ENCODE measurements at places on chromosomes 2 and 18.

DNA sequence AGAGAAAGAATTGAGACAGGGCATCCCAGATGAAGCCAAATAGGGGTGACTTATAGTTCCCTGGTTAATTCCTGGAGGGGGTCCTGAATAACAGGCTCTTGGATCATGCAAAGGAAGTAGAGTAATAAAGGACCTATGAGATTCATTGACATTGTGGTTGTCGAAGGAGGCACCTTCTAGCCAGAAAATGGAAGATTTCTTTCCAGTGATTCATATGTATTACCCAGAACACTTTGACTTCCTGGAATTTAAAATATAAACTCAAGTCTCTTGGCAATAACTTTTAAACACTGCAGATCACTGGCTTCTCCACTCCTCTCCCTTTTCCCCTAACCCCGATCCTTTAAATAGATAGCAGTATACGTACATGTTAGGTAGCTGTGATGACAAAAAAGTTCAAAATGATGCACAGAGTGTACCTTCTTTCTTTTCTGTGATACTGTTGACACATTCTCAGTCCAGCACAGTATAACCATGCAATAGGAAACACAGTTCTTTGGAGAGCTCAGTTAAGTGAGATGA, 211.8 kb downstream of the LTBP1 start:
- DNase-seq: no peak

DNA sequence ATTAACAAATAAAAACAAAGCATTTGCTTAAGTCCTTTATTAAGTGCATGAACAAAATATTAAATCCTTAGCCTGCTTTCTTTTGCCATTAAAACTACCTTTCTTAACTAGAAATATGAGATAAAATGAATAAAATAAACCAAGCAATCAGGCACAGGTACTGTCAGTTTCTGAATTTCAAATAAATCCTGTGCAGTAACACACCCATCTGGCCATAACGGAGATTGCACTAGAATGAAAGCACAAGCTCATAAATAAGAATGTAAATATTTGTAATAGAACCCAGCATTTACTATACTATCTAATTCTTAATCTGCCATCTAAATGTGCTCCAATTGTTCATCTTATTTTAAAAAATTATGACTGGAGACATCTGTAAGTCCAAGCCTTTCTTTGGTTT, 31.9 kb downstream of the PRKRA start:
- no peak for DNase-seq

DNA sequence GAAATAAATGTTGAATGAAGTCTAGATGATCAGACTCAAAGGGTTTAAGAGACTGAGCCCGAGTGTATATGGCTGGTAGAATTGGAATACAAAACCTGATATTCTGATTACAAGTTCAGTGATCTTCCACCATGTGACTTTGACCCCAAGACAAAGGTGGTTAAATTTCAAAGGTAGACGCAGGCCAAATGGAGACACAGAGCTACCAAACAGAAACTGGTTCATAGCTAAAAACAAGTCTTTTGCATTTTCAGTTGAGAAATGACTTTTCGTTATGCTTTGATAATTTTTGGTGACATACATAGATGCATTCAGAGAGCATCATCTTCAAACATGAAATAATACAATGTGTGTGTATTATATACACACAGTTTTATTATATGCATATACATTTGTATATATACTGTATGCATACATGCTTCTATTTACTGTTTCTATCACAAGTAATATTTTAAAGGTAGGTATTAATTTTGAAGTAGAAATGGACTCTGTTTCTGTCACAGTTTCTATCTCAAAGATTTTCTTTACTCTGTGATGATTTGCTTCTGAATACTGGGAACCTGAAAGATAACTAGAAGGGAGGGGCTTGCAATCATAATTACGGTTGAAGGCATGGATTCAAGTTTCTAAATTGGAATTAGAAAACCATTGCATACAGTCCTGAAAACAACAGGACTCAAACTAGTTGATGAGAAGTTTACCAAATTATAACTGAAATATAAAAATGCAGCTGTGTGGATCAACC, 142.3 kb downstream of the ABCA12 start:
- DNase-seq: no peak

DNA sequence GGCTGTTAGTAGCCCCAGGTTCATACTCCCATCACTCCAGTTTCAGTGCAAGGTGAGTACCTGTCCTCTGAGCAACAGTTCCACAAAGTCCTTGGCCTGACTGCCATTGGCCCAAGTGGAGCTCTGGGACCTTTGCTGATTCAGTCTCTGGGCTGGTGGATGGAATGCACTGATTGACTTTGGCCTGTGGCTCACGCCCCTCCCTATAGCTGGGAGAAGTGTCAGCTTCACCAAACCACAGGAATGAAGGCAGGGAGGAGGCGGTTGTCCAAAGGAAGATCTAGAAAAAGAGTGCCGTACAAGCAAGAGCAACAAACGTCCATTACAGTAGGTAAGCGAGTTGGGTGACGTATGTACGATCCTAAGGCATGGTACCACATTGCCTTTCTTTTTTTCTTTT, 34.0 kb downstream of the QPCT start:
- DNase-seq: no peak

GRCh38 chr2:203580844-203581243, 45.7 kb upstream of the RAPH1 start:
- DNase-seq: no peak

DNA sequence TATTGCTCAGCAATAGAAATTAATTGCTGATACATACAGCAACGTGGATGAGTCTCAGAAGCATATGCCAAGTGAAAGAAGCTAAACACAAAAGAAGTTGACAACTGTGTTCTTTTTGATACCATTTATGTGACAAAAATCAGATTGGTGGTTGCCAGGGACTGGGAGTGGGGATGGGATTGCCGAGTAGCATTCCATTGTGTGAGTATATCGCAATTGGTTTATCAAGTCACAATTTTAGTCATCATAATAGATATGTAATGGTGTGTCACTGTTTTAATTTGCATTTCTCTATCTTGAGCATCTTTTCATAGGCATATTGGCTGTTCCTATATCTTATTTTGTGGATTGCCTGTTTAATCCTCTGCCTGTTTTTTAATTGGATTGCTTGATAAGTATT, 20.9 kb downstream of the STRADB start:
- DNase-seq: no peak

GRCh38 chr2:24076849-24077534, 866 bp upstream of the SF3B6 start:
- no peak for DNase-seq

GRCh38 chr2:73897934-73898333, 5.1 kb downstream of the ACTG2 start:
- no peak for DNase-seq
